ENCODE measurements at places on chromosomes 6 and 20.

- DNase-seq: no peak
Observed at GRCh38 chr20:26135325-26136110, 438.9 kb upstream of the ZNF337 start.

DNA sequence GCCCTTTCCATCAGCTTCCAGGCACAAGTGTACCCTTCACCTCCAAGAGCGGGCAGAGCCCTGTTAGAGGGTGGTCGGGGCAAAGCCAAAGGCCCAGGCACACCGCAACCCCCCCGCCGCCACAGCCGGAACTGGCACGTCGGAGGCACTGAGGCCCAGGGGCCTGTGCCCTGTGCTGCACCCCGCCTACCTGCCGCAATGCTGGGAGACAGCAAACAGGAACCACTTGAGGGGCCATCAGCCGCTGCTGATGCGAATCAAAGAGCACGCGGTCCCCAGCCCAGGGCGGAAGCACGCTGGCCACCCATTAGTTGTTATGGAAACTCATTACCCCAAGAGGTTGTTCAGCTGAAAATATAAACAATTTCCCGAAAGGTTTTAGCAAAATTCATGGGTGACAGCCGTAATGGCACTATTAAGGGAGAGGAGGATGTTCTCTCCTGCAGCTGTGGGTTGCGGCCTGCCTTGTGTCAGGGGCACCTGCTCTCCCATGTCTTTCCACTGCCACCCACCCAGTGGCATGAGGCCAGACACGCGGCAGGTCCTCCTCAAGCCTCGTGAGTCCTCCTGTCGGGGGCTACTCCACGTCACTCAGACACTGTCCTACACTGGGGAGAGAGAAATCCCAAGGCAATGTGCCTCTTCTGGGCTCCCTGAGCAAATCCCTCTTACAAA is 65.3 kb downstream of the EDN3 start:
- DNase-seq: no peak

GRCh38 chr6:62367601-62368000 is 81.6 kb upstream of the KHDRBS2 start:
- DNase-seq: no peak

GRCh38 chr6:119463081-119463626 is 113.6 kb upstream of the MAN1A1 start:
- no peak for DNase-seq

DNA sequence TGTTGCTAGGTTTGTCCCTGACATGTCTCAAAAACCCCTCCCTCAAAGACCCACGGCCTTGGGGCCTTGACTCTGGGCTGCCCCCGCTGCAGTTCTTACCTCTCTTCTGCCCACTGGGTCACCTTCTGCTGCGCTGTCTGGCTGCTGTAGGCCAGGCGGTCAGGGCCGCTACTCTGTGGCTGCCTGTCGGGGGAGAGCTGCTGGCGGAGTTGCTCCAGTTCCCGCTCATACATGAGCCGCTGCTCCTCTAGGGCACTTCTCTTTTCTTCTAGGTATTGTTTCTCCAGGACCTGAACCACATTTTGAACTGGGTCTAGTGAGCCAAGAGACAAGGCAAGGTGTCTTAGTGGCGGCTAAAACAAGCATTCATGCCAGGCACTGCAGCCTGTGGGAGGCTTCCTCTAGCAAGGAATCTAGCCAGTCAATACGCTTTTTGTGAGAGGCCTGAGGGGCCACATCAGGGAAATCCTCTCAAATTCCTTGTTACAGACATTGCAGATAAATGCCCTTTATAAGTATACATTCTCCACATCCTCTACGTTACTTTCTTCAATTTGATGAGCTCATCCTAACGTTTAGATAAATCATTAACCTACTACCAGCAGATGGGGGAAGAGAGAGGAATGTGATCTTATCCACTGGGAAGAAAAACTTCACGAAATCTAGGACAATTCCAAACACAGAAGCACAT is 110.3 kb upstream of the NUP153 start:
- DNase-seq: peak; percentile 20

GRCh38 chr20:41897708-41898107 is 279.5 kb upstream of the CHD6 start:
- DNase-seq: no peak

- DNase-seq: no peak
Observed at GRCh38 chr6:137801352-137802114, 65.5 kb upstream of the TNFAIP3 start.
